A549 (cell line): ENCODE measurements at places on chromosomes 6 and 20. TPM values are rescaled to one million over a fixed set of nuclear protein-coding genes. Genes with fewer than 3 reads are reported as not detected.

Gene PTCRA
- not detected in 3 replicates for polyA plus RNA-seq

Gene DPM1
- 106 to 120 TPM (median 114 TPM) in 3 replicates for polyA plus RNA-seq

Gene ADTRP
- polyA plus RNA-seq: 0.35 to 0.59 TPM (median 0.42 TPM) in 3 replicates

Gene SRSF12
- polyA plus RNA-seq: 0.98 to 1.5 TPM (median 1.3 TPM) in 3 replicates

Gene KCNB1
- polyA plus RNA-seq: 0.11 to 0.24 TPM (median 0.12 TPM) in 3 replicates

Gene HLA-DRB1
- polyA plus RNA-seq: not detected in 3 replicates

Gene RAB44
- 0.05 to 0.11 TPM (median 0.09 TPM) in 3 replicates for polyA plus RNA-seq

Gene SCRT2
- polyA plus RNA-seq: not detected in 3 replicates

Gene TCP11
- polyA plus RNA-seq: not detected in 3 replicates

Gene ACTR5
- polyA plus RNA-seq: 7.7 to 9.3 TPM (median 8.8 TPM) in 3 replicates

Gene BPIFB1
- polyA plus RNA-seq: not detected in 3 replicates

Gene PRICKLE4
- 0.95 to 1.6 TPM (median 1.5 TPM) in 3 replicates for polyA plus RNA-seq

Gene FAXC
- polyA plus RNA-seq: 5.1 to 5.8 TPM (median 5.2 TPM) in 3 replicates

Gene TSHZ2
- polyA plus RNA-seq: not detected in 3 replicates

Gene SIRPB2
- polyA plus RNA-seq: not detected in 3 replicates

Gene TFAP2B
- not detected in 3 replicates for polyA plus RNA-seq

Gene TULP1
- polyA plus RNA-seq: not detected in 3 replicates

Gene PLA2G7
- not detected in 3 replicates for polyA plus RNA-seq

- DNase-seq: no peak
These were observed 62.9 kb downstream of the B3GAT2 start for GRCh38 chr6:70894001-70894400.

- DNase-seq: no peak
These were observed 228.6 kb downstream of the GMPR start for GRCh38 chr6:16466800-16467553.

GRCh38 chr6:40807484-40807883 is 220.3 kb upstream of the LRFN2 start:
- DNase-seq: no peak

DNA sequence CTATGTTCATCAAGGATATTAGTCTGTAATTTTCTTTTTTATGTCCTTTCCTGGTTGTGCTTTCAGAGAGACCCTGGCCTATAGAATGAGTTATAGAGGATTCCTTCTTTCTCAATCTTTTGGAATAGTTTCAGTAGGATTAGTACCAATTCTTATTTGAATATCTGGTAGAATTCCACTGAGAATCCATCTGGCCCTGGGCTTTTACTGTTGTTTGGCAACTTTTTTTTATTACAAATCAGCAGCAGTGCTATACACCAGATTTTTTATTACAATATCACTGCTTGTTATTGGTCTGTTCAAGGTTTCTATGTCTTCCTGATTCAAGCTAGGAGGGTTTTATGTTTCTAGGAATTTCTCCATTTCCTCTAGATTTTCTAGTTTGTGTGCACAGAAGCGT is 50.0 kb upstream of the NRSN1 start:
- DNase-seq: no peak

GRCh38 chr6:76435174-76435573 is 362.7 kb upstream of the IMPG1 start:
- no peak for DNase-seq

GRCh38 chr20:6632187-6632586 is 135.3 kb upstream of the BMP2 start:
- no peak for DNase-seq

DNA sequence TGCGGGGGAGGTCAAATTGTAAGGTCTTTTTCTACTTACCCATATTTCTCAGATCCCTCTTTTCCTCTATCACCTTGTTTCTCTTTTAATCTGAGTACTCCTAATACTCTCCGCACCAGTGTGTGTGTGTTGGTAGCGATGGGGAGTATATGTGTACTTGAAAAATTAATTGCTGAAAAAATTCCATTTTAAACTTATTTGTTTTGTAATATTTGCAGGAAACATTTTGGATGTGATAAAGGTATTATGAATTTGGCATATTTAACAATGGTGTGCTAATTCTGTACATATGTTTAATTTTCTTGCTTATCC is 48.1 kb upstream of the MLIP start:
- no peak for DNase-seq

DNA sequence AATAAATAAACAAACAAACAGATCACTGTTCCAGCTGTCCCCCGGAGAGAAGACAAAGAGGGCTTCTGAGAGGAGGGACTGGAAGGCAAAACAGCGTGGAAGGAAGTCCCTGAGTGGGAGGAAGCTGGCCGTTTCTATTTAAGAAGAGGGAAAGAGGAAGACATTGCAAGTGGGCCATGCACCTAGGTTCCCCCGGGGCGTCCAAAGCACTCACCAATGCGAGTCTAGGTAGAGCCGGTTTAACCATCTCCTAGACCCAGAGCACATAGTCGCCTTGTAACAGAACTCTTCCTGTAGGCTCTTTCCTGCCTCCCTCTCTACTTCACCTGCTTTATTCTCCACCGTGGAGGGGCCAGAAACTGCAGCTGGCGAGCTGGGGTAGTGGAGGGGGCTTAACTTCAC is 158.4 kb downstream of the ZDHHC14 start:
- DNase-seq: no peak

DNA sequence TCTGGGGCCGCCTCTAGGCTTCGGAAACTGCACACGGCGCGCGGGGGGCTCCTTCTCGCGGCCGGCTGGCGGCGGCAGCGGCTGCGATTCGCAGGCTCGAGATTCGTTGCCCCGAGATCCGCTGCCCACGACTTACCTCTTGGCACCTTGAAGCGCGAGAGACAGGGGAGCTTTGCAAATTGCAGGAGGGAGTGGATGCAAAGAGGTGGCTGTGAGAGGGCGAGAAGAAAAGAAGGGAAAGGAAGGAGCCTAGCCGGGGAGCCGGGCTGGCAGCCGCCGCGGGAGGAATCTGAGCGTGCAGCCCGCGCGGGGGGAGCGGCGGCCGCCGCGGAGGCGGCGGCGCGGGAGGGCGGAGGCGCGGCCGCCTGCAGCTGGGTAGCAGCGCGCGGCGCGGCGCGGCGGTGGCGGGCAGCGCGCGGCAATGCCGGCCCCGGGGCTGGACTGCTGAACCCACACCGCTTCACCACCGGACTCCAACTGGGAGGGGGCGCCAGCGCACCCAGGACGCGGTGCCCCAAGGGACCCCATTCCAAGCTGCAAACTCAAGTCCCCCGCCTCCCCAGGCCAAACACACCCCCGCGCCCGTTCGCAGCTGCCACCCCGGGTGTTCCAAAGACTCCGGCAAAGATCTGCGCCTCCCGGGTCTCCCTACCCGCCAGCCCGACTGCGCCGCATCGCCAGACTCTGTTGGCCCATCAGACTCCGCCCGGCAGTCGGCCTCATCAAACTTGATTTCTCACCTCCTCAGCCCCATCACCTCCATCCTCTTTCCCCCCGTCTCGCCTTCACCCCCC is 44.2 kb upstream of the SUPT3H start:
- peak; percentile 42 for DNase-seq

GRCh38 chr6:6543181-6543879 is 45.2 kb upstream of the LY86 start:
- DNase-seq: no peak

DNA sequence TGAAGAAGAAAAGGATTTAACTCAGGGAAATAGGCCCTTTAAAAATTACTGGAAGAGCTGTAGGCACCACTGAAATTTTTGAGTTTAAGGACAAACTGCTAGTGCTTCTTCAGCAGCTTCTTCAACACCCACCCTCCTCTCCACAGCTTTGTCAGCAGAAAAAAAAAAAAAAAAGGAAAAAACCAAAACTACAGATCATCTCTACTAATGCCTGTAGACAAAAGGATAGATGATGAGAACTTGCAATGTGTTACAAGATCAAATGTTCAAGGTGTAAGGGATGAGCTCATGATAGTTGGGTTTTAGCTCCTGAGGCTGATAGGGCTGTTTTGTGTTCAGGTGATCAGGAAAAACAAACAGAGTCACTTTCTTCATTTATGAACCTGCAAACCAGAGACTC is 55.2 kb upstream of the PREP start:
- DNase-seq: no peak

DNA sequence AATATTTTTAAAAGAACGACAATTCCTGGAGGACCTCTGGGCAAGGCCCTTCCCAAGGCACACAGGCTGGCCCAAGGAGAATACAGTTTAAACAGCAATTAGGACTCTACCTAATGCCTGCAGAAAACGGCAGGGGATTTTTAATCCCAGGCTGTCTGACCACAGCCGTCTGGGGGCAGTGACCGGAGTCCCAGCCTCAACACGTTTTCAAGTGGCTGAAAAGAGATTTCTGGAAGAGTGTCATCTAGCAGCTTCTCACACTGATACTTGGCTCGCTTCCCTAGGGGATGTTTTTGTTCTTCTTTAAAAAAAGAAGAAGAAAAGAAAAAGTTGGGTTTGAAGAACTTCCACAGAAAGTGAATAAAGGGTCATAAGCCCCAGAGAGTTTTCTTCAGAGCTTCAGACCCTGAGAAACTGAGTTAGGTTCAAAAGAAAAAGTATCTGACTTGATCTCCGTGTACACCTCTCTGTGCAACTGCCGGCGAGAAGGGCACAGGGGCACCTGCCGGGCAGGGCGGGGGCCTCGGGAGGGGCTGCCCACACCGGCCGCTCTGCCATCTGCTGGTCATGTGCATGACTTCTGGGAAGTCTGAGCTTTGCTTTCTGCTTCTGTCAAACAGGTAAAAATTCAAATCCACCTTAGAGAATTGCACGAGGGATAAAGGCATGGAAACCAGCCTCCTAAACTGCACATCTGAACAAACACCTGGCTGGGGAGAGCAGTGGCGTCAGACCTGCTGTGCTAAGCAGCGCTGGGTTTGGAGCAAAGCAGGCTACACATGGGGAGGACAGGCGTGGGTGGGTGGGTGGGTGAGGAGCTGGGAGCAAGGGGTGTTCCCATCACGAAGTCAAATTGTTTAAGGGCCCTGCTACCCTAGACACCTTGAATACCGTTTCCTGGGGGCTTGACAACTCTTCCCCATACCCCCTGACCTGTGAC is 33.0 kb downstream of the RRBP1 start:
- DNase-seq: peak; percentile 26

GRCh38 chr6:131568726-131569125 is 4.3 kb upstream of the ARG1 start:
- DNase-seq: no peak

- DNase-seq: no peak
These were observed 177.7 kb upstream of the RNF24 start for GRCh38 chr20:4193069-4193452.

DNA sequence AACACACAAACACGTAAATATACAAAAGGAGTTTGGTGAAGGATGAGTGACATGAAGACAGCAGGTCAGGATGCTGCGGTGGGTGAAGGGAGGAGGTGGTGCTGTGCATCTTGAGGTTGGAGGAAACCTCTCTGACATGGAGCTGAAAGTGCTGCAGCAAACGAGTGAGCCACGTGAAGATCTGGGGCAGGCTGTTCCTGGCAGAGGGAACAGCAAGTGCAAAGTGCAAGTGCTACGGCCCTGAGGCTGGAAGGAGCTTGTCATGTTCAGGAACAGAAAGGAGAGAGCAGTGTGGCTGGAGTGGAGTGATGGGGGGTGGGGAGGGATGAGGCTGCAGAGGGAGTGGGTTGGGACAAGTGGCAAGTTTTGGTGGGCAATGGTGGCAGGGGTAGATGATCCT is 24.8 kb upstream of the ANGPT4 start:
- no peak for DNase-seq

GRCh38 chr6:157606516-157606915 is 216.5 kb upstream of the SNX9 start:
- DNase-seq: no peak

- no peak for DNase-seq
These were observed 20.1 kb upstream of the GCM1 start for GRCh38 chr6:53168516-53169267.

DNA sequence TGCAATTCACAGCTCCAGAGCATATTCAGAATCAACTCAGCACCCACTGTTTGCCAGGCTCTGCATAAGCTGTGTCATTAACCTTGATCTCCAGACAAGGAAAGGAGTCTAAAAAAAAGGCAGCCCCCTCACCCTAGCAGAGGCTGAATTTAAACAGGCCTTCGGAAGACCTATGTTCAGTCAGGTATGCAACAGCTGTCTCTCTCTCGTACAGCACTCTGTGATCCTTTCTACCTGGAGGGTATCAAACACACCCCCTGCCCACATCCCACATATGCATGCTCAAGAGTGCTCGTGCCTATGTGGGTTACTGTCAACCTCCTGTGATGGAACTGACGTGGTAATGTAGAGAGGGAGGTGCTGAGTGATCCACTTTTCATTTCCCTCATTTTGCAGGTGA is 8.5 kb downstream of the PLAGL2 start:
- DNase-seq: no peak

DNA sequence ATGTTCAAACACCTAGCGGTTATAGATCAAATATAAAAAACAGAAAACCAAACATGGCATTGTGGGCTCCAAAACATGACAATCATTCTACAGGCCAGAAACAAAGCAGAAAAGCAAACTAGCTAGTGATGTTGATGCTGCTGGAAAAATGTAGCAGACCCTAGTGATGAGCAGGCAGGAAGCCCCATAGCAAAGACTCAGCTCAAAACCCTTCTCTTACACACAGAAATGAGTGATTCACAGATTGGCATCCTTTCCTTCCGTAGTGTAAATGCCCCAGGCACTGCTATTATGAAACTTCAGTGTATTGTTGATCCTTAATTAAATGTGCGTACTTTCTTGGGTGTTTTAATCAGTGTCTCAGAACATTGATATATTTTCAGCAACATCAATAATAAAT is 425.1 kb downstream of the UTRN start:
- DNase-seq: peak; percentile 3

- DNase-seq: no peak
These were observed 167.4 kb downstream of the CDH4 start for GRCh38 chr20:61419501-61419900.

GRCh38 chr6:10505529-10505928 is 15.6 kb upstream of the GCNT2 start:
- peak; percentile 38 for DNase-seq

GRCh38 chr6:99349171-99350141 is at the start of gene FAXC:
Gene FAXC, minus strand, starts transcription at chr6:99349674. Its CDS starts 302 bp downstream, at chr6:99349372.
- DNase-seq: peak; percentile 44

DNA sequence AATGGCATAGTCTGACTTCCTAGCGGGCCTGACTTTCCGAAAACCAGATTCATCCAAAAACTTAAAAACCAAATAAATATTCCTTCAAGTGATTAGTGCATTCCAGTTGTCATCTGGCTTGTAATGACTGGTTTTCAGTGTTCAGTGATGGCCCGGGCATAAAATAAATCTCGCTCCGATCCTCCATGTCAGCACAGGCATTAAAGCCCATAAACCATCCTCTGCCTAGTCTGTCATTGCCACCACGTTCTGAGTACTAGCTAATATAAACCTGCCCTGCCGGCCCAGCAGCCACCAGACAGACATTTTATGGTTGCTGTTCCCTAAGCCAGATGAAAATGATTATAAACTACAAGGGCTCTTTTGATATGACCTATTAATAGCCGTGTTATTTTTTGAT is 232.3 kb upstream of the GMDS start:
- no peak for DNase-seq

GRCh38 chr20:47335251-47336128 is 21.0 kb downstream of the ZMYND8 start:
- DNase-seq: no peak

DNA sequence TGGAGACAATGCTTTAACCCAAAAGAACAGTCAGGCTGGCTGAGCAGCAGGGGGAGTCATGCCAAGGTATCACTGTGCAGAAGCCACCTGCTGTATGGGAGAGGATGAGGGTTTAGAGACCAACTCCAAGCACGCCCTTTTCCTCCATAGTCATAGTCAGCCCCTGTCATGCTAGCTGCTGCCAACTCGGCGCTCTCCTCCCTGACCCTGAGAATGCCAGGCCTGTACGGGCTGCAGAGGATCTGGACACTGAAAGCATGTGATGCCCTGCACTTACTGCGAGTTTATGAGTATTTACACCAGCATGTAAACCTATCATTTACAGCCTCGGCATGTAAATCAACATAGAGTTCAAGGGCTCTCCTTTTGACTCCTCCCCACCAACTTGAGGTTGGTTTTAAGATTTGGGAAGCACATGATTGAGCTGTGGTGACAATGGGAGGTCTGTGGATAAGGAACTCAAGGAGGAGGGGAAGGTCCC is 11.7 kb upstream of the SCUBE3 start:
- DNase-seq: no peak
